Suprapubic skin (tissue), 4 donors: ENCODE measurements at places on chromosomes 2 and 18.

- DNase-seq = no peak
- H3K27ac ChIP-seq = no peak overlapping the region
- H3K27me3 ChIP-seq = no peaks in the 10 kb centered on the region
- peaks cover 6% of the 10 kb centered on the region for H3K4me1 ChIP-seq
Measured at GRCh38 chr18:47877892-47878291, 52.6 kb downstream of the SMAD2 start.

GRCh38 chr2:195021711-195022507, 635.1 kb upstream of the SLC39A10 start:
- no peaks in the 10 kb centered on the region for H3K27me3 ChIP-seq
- H3K36me3 ChIP-seq = no peaks in the 10 kb centered on the region
- H3K27ac ChIP-seq = no peak overlapping the region
- no peaks in the 10 kb centered on the region for H3K4me1 ChIP-seq

DNA sequence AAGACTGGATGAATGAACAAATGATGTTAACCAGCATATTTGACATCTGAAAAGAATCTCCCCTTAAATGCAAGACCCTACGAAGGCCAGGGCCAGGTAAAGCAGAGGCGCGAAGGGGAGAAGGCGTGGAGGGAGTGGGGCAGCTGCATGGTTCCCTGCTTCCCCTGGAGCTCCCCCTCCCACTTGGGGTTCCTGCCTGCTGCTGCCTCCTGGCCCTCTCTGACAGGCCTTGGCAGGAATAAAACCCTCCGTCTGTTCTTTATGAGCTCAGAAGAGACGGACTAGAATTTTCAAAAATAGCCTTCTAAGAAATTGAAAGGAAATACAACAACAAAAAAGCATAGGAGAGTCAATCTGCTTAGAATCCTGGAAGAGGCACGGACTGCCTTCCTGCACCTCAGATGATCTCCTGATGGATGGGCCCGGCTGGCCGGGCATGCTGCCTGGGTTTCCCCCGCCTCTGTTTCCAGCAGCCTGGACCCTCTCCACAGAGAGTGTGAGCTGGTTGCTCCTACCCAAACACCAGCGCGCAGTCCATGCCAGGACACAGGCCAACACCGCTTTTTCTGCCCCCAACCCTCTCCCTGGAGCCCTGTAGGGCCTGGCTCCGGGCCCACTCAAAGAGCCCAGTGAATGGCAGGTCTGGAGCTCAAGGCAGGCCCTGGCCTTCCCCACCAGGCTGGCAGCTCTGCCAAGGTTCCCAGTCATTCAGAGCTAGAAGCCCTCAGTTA, 23.9 kb downstream of the CFAP65 start:
- no peaks in the 10 kb centered on the region for H3K4me1 ChIP-seq
- no peaks in the 10 kb centered on the region for H3K36me3 ChIP-seq
- H3K27me3 ChIP-seq = peaks cover 21% of the 10 kb centered on the region
- DNase-seq = no peak
- no peak overlapping the region for H3K27ac ChIP-seq
- H3K4me3 ChIP-seq = no peak overlapping the region

DNA sequence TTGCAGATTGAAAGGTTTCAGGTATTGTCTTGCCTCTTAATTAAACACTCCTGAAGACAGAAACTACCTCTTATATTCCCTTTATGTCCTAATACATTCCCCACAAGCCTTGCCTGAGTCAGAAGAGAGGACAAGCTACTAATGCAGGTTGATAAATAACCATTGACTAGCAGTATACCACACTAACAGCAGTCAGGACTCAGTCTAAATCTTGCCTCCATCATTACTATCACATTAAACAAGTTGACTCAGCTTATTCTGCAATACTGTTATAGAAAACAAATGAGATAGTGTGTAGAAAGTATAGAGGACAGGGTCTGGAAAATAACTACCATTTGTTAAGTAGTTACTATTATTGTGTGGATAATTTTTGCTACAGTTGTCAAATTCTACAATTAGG, 63.8 kb downstream of the TTC21B start:
- DNase-seq = no peak
- H3K4me3 ChIP-seq = no peak overlapping the region
- no peak overlapping the region for H3K27ac ChIP-seq

GRCh38 chr18:42067518-42067917, 112.5 kb downstream of the PIK3C3 start:
- no peak overlapping the region for H3K4me3 ChIP-seq
- H3K36me3 ChIP-seq = peaks cover 51% of the 10 kb centered on the region
- no peaks in the 10 kb centered on the region for H3K4me1 ChIP-seq
- DNase-seq = no peak
- no peak overlapping the region for H3K27ac ChIP-seq
- H3K27me3 ChIP-seq = no peaks in the 10 kb centered on the region
